ENCODE measurements at places on chromosomes 4 and X. TPM values are rescaled to one million over a fixed set of nuclear protein-coding genes. Genes with fewer than 3 reads are reported as not detected.

GRCh38 chr4:128354205-128354821 is 66.7 kb upstream of the PGRMC2 start:
- DNase-seq = no peak

GRCh38 chrX:94435799-94436198 is 761.8 kb downstream of the FAM133A start:
- no peak for DNase-seq

- DNase-seq = no peak
Observed at GRCh38 chr4:101169044-101170014, 178.0 kb downstream of the PPP3CA start.

The ERCC6L gene
- 1.1 TPM for total RNA-seq
